ENCODE measurements at places on chromosomes 1 and 21. TPM values are rescaled to one million over a fixed set of nuclear protein-coding genes. Genes with fewer than 3 reads are reported as not detected.
A peak's percentile ranks its signal among the peaks of the same experiment; 100 is the strongest.

DNA sequence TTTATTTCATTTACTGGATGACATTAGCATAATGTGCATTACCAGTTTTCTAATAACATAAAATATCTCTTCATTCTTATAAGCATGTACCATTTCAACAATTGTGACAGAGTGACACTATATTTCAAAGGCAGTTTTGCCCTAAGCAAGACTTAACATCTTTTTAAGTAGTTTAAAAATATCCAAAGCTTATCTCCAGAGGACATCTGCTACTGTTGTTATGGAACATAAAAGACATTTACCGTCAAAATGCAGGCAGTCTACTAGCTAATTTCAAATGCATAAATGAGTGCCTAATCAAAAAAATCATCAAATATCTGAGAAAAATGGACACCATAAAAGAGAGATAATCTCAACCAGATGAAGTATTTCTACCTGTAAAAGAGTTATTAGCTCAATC, 782.4 kb upstream of the BRINP3 start:
- no peak overlapping the region for H3K4me3 ChIP-seq
- H3K27me3 ChIP-seq, result no peaks in the 10 kb centered on the region
- H3K36me3 ChIP-seq, result no peaks in the 10 kb centered on the region
- H3K4me1 ChIP-seq, result no peaks in the 10 kb centered on the region
- no peak overlapping the region for H3K27ac ChIP-seq
- no peak for DNase-seq

DNA sequence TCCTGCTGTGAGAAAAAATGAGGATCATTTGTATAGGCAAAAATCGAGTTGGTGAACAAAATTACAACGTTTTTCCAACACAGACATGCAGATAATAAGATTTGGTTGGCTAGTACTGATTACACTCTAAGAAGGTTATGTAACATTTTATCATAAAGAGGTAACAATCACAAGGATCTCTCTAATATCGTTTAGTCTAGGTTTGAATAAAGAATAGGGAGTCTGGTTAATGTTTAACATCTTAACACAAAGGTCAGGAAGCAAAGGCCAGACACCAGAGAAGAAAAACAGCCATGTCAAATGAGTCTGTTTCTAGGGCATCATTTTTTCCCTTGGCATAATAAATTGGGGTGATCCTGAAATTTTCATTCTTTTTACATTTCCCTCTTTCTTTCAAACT, 207.4 kb upstream of the CHRM3 start:
- no peak overlapping the region for H3K27ac ChIP-seq
- H3K27me3 ChIP-seq, result no peaks in the 10 kb centered on the region
- no peaks in the 10 kb centered on the region for H3K36me3 ChIP-seq

- H3K4me1 ChIP-seq, result peaks cover 18% of the 10 kb centered on the region
- no peak overlapping the region for H3K4me3 ChIP-seq
- no peak for DNase-seq
- no peaks in the 10 kb centered on the region for H3K36me3 ChIP-seq
- H3K27ac ChIP-seq, result no peak overlapping the region
- peaks cover 11% of the 10 kb centered on the region for H3K27me3 ChIP-seq
These were observed 43.9 kb downstream of the ABCG1 start for GRCh38 chr21:42262831-42263231.

GRCh38 chr1:65457868-65458267, 37.4 kb downstream of the LEPR start:
- H3K4me3 ChIP-seq, result no peak overlapping the region
- peaks cover 5% of the 10 kb centered on the region for H3K36me3 ChIP-seq
- no peak overlapping the region for H3K27ac ChIP-seq
- DNase-seq, result no peak
- H3K27me3 ChIP-seq, result no peaks in the 10 kb centered on the region

DNA sequence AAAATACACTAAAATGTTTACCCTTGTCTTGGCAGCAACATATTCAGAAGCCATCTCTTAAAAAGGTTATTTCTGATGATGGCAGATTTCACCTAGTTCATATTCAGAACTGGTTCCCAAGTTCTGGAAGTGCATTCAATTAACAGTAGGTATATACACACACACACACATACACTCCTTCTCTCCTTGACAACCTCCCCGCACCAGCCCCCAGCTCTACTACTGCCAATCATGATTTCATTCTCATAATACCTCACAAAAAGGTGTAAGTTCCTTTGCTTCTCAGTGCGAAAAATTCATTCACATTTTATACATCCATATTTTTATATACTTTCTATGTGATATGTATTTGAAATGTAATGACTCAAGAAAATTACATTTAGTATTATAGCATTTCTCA, 228.1 kb upstream of the ST6GALNAC5 start:
- no peak for DNase-seq
- no peak overlapping the region for H3K4me3 ChIP-seq
- peaks cover 2% of the 10 kb centered on the region for H3K4me1 ChIP-seq
- H3K27me3 ChIP-seq, result no peaks in the 10 kb centered on the region
- H3K27ac ChIP-seq, result no peak overlapping the region

DNA sequence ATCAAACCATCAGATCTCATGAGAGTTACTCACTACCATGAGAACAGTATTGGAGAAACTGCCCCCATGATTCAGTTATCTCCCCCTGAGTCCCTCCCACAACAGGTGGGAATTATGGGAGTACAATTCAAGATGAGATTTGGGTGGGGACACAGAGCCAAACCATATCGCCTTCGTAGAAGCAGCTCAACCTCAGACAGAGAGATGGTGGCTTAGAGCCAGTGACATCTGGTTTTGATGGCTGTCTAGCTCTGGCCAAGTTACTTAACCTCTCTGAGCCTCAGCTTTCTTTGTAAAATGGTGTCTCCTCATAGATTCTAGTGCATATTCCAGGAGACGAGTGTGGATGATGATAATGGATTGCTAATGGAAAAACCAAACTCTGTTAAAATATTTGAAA, 27.2 kb downstream of the MX1 start:
- H3K4me1 ChIP-seq, result no peaks in the 10 kb centered on the region
- H3K4me3 ChIP-seq, result no peak overlapping the region
- no peak overlapping the region for H3K27ac ChIP-seq
- H3K27me3 ChIP-seq, result no peaks in the 10 kb centered on the region

DNA sequence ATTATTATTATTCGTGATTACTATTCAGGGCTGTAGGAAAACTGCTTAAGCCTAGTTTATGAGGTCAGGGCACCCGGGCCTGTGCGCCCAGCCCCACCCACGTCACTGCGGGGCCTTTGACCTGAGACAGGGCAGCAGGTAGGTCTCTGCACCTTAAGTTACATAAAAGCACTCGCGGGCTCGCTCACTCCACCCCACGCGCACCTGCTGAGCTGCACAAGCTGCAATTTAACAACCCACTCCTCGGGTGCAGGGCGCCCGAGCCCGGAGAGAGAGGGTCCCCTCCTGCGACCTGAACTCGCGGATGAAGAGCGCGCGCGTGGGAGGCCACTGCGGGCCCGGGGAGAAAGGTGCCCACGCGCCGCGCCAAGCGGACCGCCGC, 477 bp downstream of the ICMT start:
- H3K36me3 ChIP-seq, result peaks cover 8% of the 10 kb centered on the region
- peak overlapping the region; percentile 75 for H3K27ac ChIP-seq
- peak overlapping the region; percentile 85 for H3K4me3 ChIP-seq
- peaks cover 31% of the 10 kb centered on the region for H3K27me3 ChIP-seq
- DNase-seq, result no peak

GRCh38 chr21:45027241-45028196, 46.9 kb upstream of the ADARB1 start:
- H3K4me1 ChIP-seq, result peaks cover 23% of the 10 kb centered on the region
- H3K4me3 ChIP-seq, result no peak overlapping the region
- peaks cover 7% of the 10 kb centered on the region for H3K27me3 ChIP-seq
- H3K27ac ChIP-seq, result no peak overlapping the region
- H3K36me3 ChIP-seq, result peaks cover 11% of the 10 kb centered on the region

DNA sequence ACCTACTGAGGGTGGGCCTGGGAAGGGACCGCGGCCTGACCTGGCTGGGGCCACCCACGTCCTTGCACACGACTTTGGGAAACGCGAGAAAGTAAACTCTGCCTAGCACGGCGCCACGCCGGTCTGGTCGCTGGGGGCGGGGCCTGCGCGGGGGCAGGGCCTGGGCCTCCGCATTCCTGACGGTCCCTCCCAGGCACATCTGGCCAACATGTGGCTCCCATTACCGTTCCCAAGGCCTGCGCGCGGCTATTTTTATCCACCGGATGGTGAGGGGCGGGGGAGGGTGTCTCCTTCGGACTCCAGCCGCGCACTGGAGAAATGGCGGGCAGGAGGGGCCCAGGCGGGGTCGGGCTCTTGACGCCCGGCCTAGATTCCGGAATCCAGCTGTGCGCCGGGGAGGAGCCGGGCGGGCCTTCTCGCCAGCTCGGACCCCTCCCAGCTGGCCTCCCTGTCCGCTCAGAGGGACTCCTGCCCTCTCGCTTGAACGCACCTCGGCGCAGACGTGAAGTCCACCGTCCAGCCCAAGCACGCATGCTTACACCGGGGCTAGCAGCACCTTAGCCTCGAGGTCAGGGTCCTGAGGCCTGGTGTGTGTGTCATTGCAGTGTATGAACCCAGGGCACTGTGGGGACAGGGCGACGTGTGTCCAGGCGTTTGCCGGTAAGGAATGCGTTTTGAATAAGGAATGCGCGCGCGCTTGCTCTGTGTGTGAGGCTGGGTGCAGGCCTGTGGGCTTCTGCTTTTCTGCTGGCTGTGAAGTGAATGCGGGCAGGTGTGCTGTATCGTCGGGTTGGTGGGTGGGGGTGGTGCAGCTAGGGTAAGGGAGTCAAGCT, 2.1 kb downstream of the EVA1B start:
- H3K27ac ChIP-seq, result peak overlapping the region; percentile 96
- H3K4me3 ChIP-seq, result peak overlapping the region; percentile 79
- H3K4me1 ChIP-seq, result peaks cover 36% of the 10 kb centered on the region
- peak; percentile 84 for DNase-seq
- peaks cover 5% of the 10 kb centered on the region for H3K36me3 ChIP-seq

- no peak overlapping the region for H3K4me3 ChIP-seq
- no peak overlapping the region for H3K27ac ChIP-seq
- peaks cover 14% of the 10 kb centered on the region for H3K36me3 ChIP-seq
- H3K27me3 ChIP-seq, result no peaks in the 10 kb centered on the region
- peaks cover 21% of the 10 kb centered on the region for H3K4me1 ChIP-seq
These were observed 597.1 kb upstream of the USP24 start for GRCh38 chr1:55812281-55812680.

GRCh38 chr1:222106377-222106776, 364.5 kb upstream of the DUSP10 start:
- no peak overlapping the region for H3K27ac ChIP-seq
- H3K4me1 ChIP-seq, result peaks cover 6% of the 10 kb centered on the region
- H3K27me3 ChIP-seq, result peaks cover 42% of the 10 kb centered on the region
- no peak overlapping the region for H3K4me3 ChIP-seq
- no peaks in the 10 kb centered on the region for H3K36me3 ChIP-seq
- no peak for DNase-seq

DNA sequence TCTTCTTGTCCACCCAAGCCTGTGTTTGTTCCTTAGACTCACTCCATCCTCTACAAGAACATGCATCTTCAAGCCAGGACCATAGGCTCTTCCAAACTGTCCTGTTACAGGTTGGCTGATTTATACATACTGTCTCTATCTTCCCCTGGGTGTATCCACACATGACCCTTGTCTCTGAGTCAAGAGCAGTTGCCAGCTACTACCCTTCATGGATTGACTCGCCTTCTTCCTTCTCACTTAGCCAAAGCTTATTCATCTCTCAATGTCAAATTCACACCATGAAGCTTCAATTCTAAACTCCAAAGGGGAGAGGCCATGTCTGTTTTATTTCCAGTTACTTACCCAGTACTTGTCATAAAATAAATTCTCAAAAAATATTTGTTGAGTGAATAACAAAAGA, 64.1 kb upstream of the CACHD1 start:
- H3K27me3 ChIP-seq, result peaks cover 5% of the 10 kb centered on the region
- no peaks in the 10 kb centered on the region for H3K36me3 ChIP-seq
- no peak for DNase-seq
- H3K4me1 ChIP-seq, result no peaks in the 10 kb centered on the region

DNA sequence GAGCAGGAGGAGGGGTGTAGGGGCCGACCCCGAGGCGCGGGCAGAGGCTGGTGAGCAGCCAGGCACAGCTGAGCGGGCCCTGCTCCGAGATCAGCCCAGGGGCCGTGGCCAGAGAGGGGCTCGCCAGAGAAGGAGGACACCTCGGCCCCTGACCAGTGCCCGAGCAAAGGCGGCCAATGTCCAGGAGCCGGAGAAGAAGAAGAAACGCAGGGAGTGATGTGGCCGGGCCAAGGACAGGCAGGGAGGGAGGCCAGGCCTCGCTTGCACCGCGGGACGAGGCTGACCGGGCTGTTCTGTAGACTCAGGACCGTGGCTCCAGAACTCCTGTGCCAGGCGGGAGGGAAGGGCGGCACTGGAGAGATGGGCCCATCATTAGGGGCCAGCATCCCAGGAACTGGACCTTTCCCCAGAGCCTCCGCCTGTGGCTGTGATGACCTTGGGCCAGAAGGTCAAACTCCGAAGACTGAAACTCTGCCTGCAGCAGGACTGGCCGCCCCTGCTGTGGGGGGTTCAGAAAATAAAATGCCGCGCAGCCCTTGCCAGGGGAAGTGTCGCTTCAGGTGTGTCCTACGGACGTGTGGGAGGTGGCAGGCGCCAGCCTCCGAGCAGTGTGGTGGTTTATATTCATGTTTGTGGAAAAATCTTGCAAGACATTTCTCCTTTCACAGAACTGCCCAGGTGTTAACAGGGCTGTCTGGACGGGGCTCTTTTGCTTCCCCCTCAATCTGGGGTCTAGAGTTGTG, 14.4 kb downstream of the RRP1 start:
- peaks cover 21% of the 10 kb centered on the region for H3K36me3 ChIP-seq
- no peak overlapping the region for H3K4me3 ChIP-seq
- no peak overlapping the region for H3K27ac ChIP-seq
- DNase-seq, result no peak
- H3K4me1 ChIP-seq, result no peaks in the 10 kb centered on the region

DNA sequence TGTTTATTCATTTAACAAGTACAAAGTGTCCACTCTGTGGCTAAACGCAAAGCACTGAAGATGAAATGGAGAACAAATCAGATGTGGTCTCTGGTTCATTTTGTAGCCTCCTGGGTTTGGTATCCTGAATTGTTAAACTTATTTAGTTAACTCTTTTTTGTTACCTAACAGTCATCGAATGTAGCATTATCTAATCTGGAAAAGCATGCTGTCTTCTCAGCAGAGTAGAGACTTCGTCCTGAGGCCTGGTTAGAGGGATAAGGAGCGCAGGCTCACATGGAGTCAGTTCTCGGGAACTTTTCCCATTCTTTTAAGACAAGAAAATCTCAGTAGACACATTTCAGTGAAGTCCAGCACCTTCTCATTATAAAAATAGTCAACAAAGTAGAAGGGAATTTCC, 33.1 kb upstream of the SH3D21 start:
- H3K27ac ChIP-seq, result peak overlapping the region; percentile 58
- DNase-seq, result no peak
- no peak overlapping the region for H3K4me3 ChIP-seq
- no peaks in the 10 kb centered on the region for H3K27me3 ChIP-seq
- peaks cover 21% of the 10 kb centered on the region for H3K36me3 ChIP-seq
- peaks cover 7% of the 10 kb centered on the region for H3K4me1 ChIP-seq

- no peak for DNase-seq
- H3K4me3 ChIP-seq, result no peak overlapping the region
- H3K27ac ChIP-seq, result no peak overlapping the region
- no peaks in the 10 kb centered on the region for H3K27me3 ChIP-seq
- H3K4me1 ChIP-seq, result peaks cover 2% of the 10 kb centered on the region
These were observed 63.7 kb downstream of the NVL start for GRCh38 chr1:224266105-224266914.

- H3K4me3 ChIP-seq, result no peak overlapping the region
- H3K27ac ChIP-seq, result no peak overlapping the region
- H3K27me3 ChIP-seq, result no peaks in the 10 kb centered on the region
- no peaks in the 10 kb centered on the region for H3K36me3 ChIP-seq
- H3K4me1 ChIP-seq, result no peaks in the 10 kb centered on the region
- no peak for DNase-seq
These were observed 59.5 kb upstream of the RGS2 start for GRCh38 chr1:192749349-192749748.

TAS1R1 gene
- total RNA-seq, result not detected

C1orf87 gene
- not detected for total RNA-seq

All from mesothelial cell of epicardium (in vitro differentiated cells).